Stimulated activated CD8-positive, alpha-beta memory T cell treated with anti-CD3 and anti-CD28 coated beads, Interleukin-4, amount 100 ng/mL, for 48 hours (primary cell): ENCODE measurements at places on chromosomes 3 and 15.
A peak's percentile ranks its signal among the peaks of the same experiment; 100 is the strongest.

GRCh38 chr15:71449956-71450355, 334.7 kb downstream of the THSD4 start:
- DNase-seq: no peak

DNA sequence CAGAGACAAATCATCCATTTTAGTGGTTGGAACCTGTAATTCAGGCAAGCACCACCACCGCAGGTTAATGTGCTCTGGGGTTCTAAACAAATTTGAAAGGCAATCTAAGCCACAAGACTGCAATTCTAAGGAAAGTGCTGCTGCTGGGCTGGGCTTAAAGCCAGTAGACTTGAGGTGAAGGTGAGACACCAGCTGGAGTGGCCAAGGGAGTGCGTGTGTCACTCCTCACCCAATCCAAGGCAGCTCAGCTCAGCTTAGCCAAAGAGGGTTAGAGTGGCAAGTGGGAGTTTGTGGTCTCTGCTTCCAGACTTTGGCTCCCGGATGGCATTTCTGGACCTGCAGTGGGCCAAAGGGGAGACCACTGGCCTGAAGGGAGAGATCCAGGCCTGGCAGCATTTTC, 1655.6 kb downstream of the SI start:
- no peak for DNase-seq

DNA sequence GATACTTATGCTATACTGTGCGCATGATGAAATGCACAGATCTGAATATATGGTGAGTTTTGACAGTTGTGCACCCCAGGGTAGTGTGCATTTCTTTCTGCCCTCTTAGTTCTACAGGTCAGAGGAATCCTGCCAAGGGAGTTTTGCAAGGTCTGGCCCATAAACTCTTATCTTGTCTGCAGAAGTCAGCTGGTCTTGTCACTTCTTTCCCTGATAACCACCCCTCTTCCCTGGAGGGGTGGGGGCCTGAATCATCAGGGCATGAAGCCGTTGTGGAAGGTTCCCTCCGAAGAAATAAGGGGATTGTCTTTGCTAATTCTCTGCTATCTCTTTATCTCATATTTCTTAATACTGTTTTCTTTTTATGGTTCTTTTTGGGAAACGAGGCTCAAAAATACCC, 30.4 kb downstream of the TRIM71 start:
- DNase-seq: no peak

GRCh38 chr15:67148196-67148701, 82.8 kb downstream of the SMAD3 start:
- no peak for DNase-seq

DNA sequence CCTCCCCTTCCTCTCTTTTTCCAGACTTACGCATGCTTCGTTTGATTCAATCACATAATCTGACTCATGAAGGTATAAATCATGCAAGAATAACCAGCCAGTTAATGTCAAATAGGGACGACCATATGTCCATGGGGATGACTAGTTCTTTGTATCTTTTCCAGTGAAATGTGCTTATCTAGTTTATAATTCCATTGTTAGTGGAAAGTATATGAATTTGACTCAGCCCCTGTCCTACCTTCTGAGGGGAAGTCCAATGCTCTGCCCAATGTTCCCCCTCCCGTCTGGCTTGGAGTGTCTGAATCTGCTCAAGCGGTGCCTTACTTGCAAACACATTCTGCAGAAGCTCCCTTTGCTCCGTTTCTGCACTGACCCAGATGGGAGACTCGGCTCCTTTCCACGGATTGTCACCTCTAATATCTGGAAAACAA, 55.0 kb upstream of the EPHB3 start:
- DNase-seq: no peak

DNA sequence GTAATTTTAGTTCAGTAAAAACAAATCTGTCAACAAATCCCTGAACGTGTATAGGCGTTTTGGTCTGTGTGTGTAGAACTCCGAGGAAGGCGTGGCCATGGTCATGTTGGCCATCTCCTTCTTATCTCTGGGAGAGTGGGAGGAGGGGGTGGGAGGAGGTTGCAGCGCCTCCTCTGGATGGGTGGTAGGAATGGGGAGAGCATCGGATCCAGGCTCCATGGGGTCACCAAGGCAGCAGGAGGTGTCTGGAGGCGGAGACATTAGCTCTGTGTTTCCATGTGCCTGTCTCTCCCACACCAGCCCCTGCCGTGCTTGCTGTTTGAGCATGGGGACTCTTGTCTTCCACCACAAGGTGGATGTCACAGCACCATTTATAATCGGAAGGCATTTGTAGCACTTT, 34.5 kb upstream of the TRPM1 start:
- no peak for DNase-seq

DNA sequence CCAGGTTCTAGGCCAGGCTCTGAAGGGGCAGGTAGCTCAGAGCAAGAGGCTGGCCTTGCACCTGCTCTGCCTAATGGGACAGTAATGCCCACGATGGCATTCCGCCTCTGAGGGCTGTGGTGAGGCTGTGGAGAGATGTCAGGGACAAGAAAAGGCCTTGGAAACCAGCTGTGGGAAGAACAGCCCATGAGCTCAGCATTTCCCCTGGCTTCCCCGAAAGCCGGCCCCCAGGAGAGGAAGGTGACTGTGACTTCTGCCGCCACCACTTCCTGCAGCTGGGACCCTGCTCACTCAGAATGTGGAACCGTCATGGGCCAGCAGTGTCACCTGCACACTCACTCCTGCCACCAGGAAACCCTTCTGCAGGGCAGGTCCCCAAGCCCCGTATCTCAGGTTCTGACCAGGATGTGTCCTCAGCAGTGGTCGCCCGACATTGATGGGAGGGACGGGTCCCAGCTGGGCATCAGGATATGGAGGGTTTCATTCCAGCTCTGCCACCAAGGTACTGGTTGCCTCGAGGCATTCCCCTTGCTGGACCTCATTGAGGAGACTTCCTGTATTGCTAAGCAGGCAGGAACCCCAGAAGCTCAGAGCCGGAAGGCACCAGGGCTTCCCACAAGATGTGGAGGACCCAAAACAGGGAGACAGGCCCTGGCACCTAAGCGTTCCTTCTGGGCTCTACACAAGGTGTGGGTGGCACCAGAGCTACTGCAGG, 30.7 kb downstream of the SEMA7A start:
- DNase-seq: peak; percentile 90

DNA sequence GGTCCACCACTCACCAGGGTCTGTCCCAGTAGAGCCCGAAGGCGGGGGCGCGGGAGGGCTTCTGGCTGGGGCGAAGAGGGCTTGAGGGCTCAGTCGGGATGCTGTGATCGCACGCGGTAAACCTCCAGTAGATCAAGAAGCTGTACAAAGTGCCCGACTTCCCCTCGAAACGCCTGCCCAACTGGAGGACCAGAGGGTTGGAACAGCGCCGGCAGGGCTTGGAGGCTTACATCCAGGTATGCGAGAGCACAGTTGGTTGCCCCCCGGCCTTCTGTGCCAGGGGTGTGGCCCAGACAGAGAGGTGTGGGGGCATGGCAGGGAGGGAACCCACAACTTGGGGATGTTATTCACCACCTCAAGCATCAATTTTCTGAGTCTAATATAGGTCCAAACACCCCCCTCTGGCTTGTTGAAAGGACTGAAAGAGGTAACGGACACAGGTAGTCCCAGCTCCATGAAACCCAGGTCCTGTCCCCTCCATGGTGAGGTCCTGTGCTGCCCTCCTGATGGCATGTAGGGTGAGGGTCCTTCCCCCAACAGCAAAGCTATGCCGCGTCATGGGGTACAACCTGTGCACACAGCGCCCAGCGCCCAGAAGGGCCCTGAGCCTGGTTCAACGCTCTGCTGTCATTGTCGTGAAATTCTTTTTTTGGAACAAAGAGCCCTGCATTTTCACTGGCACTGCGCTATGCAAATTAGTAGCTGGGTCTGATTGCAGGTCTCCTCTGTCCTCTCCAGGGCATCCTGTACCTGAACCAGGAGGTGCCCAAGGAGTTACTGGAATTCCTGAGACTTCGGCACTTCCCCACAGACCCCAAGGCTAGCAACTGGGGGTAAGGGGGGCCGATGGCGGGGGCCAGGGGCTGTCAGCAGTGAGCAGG, 1.2 kb downstream of the SNX22 start:
- DNase-seq: peak; percentile 50
